ENCODE measurements at places on chromosomes 11 and 22.
A peak's percentile ranks its signal among the peaks of the same experiment; 100 is the strongest.

DNA sequence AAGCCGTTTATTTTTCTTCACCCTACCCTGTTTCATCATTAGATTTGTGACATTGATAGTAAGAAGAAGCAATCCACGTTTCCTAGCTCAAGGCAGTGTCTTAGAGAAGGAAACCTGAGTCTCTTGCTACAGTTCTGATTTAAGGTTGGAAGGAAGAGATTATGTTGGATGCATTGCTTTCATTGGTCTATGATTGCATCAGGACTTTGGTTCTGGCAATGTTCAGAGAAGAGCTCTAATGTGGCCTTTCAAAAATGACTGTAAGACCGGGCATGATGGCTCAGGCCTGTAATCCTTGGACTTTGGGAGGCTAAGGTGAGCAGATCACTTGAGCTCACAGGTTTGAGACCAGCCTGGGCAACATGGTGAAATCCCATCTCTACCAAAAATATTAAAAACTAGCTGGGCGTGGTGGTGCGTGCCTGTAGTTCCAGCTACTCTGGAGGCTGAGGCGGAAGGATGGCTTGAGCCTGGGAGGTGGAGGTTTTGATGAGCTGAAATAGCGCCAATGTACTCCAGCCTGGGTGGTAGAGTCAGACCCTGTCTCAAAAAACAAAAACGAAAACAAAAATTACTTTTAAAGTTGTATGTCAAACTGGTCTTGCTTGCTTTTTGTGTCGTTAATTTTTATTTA, 4.1 kb downstream of the NUCB2 start:
- DNase-seq = no peak

DNA sequence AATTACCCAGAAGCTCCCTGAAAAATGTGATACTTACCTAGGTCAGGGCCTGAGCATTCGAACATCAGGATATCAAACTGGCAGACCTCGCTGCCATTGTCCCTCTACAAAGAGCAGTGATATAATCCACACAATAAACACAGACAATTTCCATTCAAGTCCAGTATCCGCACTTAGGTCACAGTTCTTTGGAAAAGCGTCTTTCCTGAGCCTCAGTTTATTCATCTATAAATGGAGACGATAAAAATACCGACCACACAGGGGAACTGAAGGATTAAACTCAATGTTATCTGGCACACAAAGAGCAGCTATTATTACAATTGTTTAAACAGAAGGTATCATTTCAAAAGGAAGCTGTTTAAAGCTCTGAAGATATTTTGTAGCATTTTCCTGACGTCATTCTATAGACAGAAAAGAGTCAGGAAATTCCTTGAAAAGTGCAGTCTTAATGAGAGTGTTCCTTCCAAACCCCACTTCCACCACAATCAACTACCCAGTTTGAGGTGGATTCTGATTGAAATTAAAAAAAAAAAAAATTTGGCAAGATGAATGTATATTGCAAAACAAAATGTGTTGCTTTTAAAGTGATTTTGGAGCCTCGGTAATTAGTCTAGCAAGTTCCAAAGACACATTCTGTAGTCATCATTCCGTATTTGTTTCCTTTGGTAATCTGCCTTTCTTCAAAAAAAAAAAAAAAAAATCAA, 47.2 kb upstream of the IGSF9B start:
- no peak for DNase-seq

DNA sequence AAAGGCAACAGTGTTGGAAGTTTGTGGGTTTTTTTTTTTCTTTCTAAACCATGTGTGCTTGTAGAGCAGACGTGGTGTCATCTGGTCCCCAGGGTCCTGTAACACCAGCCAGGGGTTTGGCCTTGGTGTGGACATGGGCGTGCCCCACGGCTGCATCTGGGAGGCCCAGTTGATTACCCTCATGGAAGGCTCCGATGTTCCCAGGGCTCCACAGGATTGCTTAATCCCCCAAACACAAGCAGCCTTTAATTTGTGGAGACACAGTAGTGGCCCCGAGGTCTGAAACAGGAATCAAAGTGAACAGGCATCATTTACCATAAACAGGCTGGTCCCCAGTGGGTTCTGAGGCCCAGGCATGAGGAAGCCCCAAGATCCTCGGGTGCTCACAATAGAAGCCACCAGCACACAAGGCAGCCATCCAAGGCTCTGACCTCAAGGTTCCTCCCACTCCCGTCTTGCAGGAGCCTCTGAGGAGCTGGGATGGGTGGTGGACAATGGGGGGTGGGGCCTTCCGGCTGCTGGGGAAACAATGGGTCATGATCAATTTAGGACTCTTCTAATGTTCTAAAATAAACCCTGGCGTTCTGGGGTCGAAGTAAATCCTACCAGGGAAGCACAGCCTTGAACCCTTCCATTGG, 115.0 kb upstream of the CD82 start:
- no peak for DNase-seq

GRCh38 chr11:134471716-134472455, 59.8 kb upstream of the B3GAT1 start:
- DNase-seq = no peak

- DNase-seq = no peak
Measured at GRCh38 chr11:59283311-59283710, 70.6 kb upstream of the MPEG1 start.

- no peak for DNase-seq
Measured at GRCh38 chr11:108857382-108857781, 192.5 kb downstream of the DDX10 start.

- DNase-seq = no peak
Measured at GRCh38 chr11:66443602-66444001, 5.0 kb upstream of the MRPL11 start.

DNA sequence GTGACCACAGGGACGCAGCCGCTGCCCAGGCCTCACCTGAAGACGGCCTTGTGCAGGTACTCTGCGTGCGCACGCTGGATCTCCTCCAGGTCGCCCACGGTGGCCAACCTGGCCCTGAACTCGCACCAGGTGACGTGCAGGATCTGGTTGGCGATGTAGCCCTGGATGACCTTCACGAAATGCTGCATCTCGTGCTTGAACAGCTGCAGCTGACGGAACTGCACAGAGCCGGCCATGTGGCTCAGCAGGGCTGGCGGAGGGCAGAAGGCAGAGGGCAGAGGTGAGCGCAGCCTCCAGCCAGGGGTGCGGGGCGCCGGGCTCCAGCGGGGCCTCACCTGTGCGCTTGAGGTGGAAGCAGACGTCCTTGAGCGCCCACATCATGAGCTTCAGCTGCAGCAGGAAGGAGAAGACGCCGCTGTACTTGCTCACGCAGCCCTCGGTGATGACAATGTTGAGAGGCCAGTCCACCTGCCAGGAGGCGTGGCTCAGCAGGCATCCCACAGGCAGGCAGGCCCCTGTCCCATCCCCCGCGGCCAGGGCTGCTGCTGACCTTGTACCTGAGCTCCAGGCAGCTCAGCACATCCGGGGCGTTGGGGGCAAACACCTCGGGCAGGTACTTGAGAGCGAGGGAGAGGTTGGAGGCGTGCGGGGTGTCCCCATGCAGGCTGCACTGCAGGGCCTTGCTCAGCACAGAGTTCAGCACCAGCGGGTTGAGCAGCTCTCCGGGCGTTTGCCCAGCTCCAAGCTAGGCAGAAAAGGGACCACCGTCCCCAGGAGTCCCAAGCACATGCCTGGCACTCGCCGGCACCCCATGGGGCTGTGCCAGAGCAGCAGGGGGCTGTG, 17.6 kb downstream of the SELENOO start:
- DNase-seq = no peak

GRCh38 chr22:36243986-36244385, 4.7 kb upstream of the APOL2 start:
- DNase-seq = no peak

GRCh38 chr22:37077802-37078448, 26.4 kb downstream of the KCTD17 start:
- peak; percentile 29 for DNase-seq

- no peak for DNase-seq
Measured at GRCh38 chr11:96215110-96215782, 127.7 kb downstream of the MAML2 start.

GRCh38 chr22:44604455-44604854, 97.5 kb upstream of the PRR5 start:
- no peak for DNase-seq

DNA sequence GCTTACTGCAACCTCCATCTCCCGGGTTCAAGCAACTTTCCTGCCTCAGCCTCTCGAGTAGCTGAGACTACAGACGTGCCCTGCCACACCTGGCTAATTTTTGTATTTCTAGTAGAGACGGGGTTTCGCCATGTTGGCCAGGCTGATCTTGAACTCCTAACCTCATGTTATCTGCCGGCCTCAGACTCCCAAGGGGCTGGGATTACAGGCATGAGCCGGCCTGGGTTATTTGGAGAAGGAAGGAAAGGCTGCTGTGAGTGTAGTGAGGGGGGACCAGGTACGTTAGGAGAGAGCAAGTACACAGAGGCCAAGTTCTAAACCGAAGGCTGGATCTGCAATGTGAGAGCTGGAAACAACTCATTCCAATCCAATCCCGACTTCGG, 453 bp downstream of the BATF2 start:
- no peak for DNase-seq

Measured in HepG2 (cell line).